ENCODE measurements at places on chromosomes 13 and 19.

DNA sequence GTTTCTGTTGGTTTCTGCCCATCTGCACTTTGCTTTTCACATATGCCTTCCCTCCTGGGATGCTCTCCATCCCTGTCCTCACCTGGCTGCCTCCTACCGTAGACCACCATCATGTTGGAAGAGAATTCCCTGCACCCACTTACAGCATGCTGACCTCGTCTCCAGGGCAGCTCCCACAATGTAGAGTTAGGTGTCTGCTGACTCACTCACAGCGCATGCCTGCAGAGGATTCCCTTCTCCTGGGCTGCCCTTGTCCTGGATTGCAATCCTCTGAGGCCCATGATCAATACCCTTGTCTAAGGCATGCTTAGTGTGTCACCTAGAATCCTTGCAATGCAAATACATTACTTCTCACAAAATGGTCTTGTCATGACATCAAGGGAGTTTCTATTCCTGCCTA lies 43.6 kb downstream of the STOML3 start:
- no peak for DNase-seq

DNA sequence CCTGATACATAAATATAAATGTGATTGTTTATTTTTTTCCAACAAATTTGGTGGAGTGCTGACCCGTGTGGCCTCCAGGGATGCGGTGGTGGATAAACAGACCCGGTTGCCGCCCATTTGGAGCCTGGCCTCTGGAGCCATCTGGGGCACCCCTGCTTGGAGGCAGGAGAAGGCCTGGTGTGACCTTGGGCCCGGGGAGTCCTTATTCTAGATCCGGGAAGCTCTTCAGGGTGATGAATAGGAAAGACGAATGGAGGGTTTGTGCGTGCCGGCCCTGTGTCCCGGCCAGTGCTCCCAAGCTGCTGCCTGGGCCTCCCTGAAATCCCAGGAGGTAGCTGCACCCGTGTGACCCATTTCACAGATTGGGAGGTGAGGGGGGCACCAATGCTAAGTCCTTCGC lies 11.5 kb downstream of the PAK4 start:
- no peak for DNase-seq

DNA sequence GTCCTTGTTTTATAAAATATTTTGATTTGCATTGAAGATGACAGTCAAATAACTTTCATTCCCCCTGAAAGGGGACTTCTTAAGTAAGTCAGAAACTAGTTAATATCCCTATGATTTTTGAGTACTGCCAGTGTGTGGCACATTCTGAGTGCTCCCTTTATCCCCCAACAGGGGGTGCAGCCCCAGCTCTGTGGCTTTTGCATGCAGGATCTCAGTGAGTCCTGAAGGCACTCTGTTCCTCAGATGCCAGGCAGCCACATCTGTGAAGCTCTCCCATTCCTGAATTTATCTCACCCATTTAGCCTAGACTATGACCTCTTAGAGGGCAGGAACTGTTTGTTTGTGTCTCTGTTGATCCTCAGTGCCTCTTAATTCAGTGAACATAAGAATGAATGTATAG lies 123.1 kb downstream of the CDK8 start:
- no peak for DNase-seq

DNA sequence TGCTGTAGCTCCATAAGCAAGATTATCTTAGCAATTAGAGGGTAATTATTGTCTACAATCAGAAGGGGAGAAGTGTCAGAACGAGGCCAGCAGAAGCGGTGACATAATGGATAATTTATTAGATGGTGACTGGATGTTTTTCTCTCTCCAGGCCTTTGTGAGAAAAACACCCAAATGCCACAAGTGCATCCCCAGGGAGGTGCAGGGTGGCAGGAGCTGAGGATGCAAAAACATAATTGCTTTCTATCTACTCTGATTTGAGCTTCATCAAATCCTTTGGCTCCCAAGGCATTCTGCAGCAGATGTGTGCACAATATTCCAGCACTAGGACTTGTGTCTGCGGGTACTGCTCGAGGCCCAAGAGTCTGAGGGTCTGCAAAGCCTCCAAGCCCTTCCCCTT lies 220.1 kb upstream of the SERP2 start:
- no peak for DNase-seq

- no peak for DNase-seq
These were observed 4.2 kb downstream of the VPS36 start for GRCh38 chr13:52446265-52446664.

GRCh38 chr13:90974249-90974975 lies 373.1 kb upstream of the MIR17HG start:
- DNase-seq, result no peak

DNA sequence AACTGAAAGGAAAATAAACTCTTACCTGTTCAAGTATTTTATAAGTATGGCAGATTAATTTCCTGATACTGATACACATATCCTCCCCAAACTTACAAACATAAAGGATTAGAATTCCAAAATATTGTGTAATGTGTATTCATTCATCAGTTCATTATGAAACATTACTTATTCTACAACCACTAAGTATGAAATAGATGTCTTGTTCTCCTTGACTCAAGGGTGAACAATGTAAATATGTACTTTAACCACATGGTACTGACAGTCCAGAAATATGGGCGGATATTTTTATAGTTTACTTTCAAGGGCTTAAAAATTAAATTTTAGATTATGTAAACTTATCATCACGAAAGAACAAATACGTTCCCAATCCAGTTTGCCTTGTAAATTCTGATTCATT lies 334.0 kb downstream of the LIG4 start:
- no peak for DNase-seq

- DNase-seq, result no peak
These were observed 17.8 kb upstream of the IGLON5 start for GRCh38 chr19:51293571-51294210.

DNA sequence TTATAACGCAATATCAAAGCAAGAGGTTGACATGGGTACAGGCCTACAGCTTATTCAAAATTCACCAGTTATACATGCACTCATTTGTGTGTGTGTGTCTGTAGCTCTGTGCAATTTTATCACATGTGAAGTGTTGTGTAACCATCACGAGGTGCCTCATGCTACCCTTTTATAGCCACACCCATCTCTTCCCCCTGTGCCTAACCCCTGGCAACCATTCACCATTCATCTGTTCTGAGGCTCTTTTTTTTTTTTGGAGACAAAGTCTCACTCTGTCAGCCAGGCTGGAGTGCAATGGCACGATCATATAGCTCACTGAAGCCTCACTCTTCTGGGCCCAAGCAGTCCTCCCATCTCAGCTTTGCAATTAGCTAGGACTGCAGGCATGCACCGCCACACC lies 78.4 kb downstream of the DPF1 start:
- DNase-seq, result no peak

GRCh38 chr19:11747277-11747676 lies 8.5 kb upstream of the ZNF823 start:
- no peak for DNase-seq

DNA sequence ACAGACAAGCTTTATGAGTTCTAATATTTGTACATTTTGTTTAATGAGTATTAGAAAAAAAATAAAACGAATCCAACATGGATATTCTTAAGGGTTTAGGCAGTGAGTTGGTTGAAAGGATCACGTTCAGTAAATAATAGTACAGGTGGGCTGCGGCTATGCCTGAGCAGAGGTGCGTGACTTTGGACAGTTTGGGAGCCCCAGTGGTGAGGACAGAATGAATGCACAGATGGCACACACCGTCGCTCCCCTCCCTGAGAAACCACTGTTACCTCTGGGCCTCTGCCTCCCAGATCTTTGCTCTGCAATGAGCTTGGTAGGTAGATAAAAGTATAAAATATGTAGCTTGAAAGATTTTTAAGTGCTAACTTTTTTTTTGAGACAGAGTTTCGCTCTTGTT lies 153.3 kb downstream of the SIPA1L3 start:
- no peak for DNase-seq

- no peak for DNase-seq
These were observed 71.2 kb upstream of the GTF3A start for GRCh38 chr13:27353166-27353583.

DNA sequence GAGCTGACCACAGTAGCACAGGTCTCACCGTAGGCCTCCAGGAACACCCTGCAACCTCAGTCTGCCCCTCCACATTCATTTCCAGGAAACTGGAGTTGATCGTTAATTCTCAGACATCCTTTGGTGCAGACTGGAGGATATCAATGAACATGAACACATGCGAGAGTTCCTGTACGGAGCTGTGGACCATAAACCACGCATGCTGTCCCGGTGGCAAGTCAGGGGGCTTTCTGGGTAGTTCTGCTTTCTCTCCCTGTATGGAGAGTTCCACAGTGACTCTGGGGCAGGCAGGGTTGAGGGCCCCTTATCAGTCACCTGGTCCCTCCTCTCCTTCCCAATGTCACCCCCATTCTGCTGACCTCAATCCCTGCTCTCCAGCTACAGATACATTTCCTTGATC lies 55.5 kb upstream of the URI1 start:
- DNase-seq, result no peak

DNA sequence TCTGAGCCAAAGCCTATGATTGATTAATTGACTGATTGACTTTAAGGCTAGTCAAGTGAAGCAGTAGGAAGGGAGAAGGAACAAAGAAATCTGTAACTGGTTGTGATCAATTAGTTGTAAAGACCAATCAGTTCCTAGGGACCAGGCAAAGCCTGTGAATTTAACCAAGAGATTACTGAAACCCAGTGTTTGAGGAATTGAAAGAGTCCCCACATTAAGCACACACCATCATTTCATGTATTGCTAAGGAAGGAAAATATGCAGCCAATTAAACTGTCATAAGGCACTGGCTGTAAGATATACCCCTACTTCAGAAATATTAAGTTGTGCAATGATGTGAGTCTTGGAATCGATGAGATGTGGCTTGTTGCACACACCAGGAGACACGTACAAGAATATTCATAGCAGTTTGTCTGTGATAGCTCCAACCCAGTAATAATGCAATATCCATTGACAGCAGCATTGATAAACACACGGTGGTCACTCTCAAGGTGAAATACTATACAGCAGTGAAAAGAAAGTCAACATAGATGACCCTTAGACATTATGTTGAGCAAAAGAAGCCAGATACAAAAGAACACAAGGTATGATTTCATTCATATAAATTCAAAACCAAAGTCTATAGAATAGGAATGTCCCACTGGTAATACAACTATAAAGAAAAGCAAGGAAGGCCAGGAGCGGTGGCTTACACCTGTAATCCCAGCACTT lies 9.0 kb downstream of the C19orf47 start:
- no peak for DNase-seq

GRCh38 chr19:42281146-42281826 lies 12.2 kb downstream of the CIC start:
- DNase-seq, result peak; percentile 76

DNA sequence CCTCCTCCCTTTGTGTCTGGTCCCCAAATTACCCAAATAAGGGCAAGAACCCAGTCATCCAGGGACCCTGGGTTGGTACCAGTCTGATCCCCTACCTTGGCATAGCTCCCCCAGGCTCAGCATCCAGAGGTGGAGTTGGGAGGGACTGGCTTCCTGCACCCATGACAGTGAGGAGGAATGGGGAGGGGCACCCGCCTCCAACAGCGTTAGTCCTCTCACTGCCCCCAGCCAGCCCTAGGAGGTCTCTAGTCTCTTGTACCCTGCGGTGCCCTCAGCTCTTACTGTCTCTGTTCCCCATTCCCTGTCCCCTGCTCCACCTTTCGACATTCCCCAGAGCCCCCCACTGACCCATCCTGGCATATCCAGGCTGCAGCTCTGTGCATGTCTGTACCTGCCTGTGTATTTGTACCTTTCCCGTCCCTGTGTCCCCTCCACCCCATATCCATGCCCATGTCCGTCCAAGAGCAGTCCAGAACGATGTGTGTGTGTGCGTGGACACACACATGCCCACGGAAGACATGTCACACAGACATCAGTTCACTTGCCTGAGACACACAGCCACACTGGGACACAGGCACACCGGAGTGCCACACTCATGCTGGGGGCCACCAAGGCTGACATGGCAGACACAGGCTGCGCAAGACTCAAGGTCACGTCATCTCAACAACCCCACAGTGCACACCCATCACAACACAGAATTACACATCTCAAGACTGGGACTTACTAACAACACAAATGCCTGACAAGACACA lies 17.8 kb downstream of the ERFL start:
- DNase-seq, result no peak

DNA sequence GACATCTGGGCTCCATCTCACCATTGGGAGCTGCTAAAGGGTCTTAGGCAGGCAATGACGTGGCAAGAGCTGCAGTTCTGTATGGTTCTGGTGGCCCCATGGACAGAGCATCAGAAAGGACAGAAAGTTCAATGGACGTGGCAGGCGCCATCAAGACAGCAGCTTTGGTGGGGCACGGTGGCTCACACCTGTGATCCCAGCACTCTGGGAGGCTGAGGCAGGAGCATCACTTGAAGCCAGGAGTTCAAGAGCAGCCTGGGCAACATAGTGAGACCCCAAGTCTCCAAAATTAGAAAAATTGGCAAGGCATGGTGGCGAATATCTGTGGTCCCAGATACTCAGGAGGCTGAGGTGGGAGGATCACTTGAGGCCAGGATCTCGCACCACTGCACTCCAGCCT lies 9.5 kb downstream of the EVI5L start:
- no peak for DNase-seq

DNA sequence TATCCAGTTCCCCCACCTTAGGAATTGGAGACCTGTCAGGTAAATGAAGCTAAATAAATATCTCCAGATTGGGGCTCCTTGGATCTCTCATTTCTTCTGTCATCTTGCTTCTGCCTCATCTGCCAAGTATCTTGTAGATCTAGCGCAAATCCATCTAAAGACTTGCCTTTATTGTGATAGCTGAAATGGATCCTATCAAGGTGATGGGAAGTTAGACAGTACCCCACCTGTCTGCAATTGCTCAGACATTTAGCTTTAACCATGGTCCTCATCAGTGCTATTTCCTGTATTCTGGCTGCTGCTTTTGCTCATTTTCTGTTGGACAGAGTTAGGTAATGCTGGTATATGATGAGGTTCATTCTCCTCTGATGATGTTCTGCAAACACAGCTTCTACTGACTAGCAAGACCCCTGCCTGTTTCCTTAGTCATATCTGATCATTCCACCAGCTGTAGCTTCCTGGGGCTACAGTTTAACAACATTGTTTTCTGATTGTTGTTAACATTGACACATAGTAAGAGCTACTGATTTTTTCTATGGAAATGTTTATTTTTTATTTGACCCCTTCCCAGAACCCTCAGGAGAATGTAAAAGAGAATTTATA lies 340.0 kb downstream of the DCT start:
- no peak for DNase-seq

GRCh38 chr19:16420336-16420676 lies 51.5 kb downstream of the EPS15L1 start:
- DNase-seq, result no peak
